ENCODE measurements at places on chromosomes 4 and X.

DNA sequence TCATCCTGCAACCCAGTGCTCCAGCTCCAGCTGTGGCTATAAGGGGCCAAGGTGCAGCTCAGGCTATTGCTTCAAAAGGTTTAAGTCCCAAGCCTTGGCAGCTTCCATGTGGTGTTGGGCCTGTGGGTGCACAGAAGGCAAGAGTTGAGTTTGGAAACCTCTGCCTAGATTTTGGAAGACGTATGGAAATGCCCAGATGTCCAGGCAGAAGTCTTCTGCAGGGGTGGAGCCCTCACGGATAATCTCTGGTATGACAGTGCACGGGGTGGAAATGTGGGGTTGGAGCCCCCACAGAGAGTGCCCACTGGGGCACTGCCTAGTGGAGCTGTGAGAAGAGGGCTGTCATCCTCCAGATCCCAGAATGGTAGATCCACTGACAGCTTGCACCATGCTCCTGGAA, 44.5 kb downstream of the CYTL1 start:
- DNase-seq, result no peak

DNA sequence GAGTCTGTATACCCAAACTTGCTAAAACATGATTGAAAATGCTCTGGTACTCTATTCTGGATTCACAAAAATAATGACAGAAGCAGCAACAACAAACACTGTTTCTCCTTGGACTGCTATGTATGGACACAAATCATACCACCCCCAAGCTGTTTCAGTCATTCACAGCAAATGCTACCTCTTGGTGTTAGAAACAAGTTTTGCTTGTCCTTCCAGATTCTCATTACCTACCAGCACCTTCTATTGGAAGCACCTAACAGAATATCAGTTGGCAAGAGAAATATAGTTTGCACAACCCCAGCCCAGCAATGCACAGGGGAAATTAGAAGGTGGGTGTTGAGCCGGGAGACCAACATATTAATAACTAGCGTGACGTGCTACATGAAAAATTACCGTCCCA, 1950.9 kb downstream of the C4orf33 start:
- no peak for DNase-seq

GRCh38 chr4:8523175-8523574, 57.0 kb upstream of the GPR78 start:
- DNase-seq, result no peak

- no peak for DNase-seq
These were observed 914.2 kb upstream of the LCORL start for GRCh38 chr4:18935659-18936345.

- DNase-seq, result no peak
These were observed 9.2 kb upstream of the CITED1 start for GRCh38 chrX:72314881-72315280.

- DNase-seq, result no peak
These were observed 632.6 kb upstream of the CT83 start for GRCh38 chrX:117095393-117095792.

DNA sequence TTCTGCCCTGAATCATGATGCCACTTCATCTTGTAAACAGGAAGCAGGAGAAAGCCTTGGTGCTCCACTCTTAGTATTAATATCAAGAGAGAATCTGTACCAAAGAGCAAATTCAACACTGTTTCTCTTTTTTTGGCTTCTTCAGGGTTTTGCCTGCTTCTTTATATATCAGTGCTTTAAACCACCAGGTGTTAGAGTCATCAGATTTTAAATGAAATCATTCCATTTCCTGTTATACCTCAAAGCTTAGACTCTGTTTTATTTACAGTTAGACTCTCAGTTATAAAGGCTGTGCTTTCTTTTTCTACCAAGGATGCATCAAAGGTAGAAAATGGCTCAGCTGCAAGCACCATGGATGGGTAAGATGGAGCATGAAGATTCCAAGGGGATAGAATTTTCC, 350.9 kb downstream of the CAMK2D start:
- DNase-seq, result no peak

- DNase-seq, result no peak
These were observed 835.5 kb downstream of the PDHA2 start for GRCh38 chr4:96675416-96675815.

- peak; percentile 23 for DNase-seq
These were observed 4.7 kb downstream of the RASGEF1B start for GRCh38 chr4:81466841-81467671.

GRCh38 chr4:122762520-122762919, 30.0 kb downstream of the BBS12 start:
- DNase-seq, result no peak

GRCh38 chr4:162352580-162353107, 188.8 kb upstream of the FSTL5 start:
- DNase-seq, result no peak

DNA sequence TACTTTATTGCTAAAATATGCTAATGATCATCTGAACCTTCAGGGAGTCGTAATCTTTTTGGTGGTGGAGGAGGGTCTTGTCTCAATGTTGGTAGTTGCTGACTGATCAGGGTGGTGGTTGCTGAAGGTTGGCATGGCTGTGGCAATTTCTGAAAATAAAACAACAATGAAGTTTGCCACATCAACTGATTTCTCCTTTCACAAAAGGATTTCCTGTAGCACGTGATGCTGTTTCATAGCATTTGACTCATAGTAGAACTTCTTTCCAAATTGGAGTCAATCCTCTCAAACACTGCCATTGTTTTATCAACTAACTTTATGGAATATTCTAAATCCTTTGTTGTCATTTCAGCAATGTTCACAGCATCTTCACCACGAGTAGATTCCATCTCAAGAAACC, 19.3 kb downstream of the DDIT4L start:
- DNase-seq, result no peak

DNA sequence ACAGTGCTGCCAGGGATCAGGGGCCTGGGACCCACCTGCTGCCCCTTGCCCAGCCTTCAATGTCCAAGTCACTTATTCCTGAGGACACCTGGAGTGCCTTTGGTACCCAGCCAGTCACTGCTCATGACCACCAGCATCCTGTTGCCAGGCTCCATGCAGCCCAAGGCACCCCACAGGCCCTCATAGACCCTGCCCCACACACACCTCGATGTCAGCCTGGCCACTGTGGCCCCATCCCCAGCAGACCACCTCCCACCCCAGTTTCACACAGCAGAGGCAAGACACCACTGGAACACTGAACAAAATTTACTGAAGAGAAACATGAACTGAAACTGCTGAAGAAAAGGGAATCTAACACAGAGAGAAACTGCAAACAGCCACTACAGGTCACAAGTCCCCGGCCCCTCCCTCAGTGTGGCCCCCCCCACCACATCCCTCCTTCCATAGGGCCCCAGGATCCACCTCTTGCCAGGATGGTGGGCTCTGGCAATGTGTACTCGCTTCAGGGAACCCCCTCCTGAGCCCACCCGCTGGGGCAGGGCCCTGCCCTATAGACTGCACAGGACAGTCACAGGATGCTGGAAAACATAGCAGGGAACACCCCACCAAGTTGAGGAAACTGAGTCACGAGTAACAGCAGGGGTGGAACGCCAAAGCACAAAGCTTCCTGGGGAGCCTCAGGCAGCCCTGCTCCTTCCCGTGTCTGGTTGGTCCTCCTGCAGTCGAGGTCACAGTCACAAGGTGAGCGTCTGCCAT, 5.2 kb downstream of the PNMA5 start:
- no peak for DNase-seq

GRCh38 chrX:149572743-149573142, 14.5 kb downstream of the MAGEA9B start:
- DNase-seq, result no peak

GRCh38 chr4:111595456-111595855, 549.8 kb upstream of the FAM241A start:
- no peak for DNase-seq

DNA sequence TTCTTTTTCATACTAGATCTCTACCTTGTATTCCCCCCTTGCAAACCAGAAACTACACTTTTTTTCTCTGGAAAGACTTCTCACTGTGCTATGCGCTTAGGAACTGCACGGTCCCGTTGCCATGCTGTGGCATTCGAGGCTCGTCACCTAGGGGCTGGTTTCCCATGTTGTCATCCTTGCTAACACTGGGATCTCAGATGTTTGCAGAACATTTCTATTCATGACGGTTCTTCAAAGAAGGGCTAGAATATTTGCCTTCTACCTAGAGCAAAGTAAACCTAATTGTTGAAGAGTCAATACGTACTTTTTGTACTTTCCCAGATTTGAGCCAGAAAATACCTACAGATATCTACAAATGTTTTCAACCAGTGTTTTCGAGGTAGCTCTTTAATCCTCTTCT, 41.0 kb downstream of the RS1 start:
- DNase-seq, result no peak

GRCh38 chrX:81120258-81120935, 81.3 kb downstream of the HMGN5 start:
- DNase-seq, result no peak

DNA sequence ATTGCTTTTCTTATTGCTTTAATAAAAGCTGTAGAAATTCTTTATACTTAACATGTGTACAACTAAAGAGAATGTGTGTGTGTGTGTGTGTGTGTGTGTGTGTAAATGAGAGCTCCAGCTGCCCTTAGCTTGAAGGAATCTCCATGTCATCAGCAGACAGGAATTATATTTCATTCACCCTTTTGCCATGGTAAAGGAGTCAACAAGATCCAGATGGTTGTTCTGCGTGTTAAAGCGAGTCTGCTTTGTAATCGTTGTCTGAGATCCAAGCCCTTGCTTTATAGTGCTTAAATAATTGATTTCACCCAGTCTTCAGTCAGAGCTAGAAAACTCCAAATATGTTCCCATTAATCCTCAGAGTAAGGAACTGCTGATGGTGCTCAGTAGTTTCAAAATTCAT, 285.5 kb downstream of the PDGFC start:
- no peak for DNase-seq
